Foreskin keratinocyte (primary cell): ENCODE measurements at places on chromosomes 2 and 18. TPM values are rescaled to one million over a fixed set of nuclear protein-coding genes. Genes with fewer than 3 reads are reported as not detected.

The ROCK2 gene
- polyA plus RNA-seq, result 3.8 and 4.9 TPM in 2 replicates

The ABCG5 gene
- not detected in 2 replicates for polyA plus RNA-seq

The BBS5 gene
- polyA plus RNA-seq, result 3.7 and 3.9 TPM in 2 replicates

The CELF4 gene
- not detected in 2 replicates for polyA plus RNA-seq

The SLC19A3 gene
- 0.04 and 0.09 TPM in 2 replicates for polyA plus RNA-seq

The CCDC142 gene
- polyA plus RNA-seq, result 2.8 and 2.9 TPM in 2 replicates

The LINC00305 gene
- polyA plus RNA-seq, result not detected in 2 replicates
